Ascending aorta (tissue), 2 donors: ENCODE measurements at places on chromosomes 16 and 17.

GRCh38 chr16:24689128-24689527, 40.3 kb upstream of the TNRC6A start:
- DNase-seq: no peak

- DNase-seq: no peak
These were observed 49.9 kb upstream of the COX10 start for GRCh38 chr17:14019186-14019956.

- no peak for DNase-seq
These were observed 23.5 kb downstream of the NFE2L1 start for GRCh38 chr17:48071654-48072053.

- no peak for DNase-seq
These were observed 9.4 kb upstream of the MEOX1 start for GRCh38 chr17:43671031-43671692.

DNA sequence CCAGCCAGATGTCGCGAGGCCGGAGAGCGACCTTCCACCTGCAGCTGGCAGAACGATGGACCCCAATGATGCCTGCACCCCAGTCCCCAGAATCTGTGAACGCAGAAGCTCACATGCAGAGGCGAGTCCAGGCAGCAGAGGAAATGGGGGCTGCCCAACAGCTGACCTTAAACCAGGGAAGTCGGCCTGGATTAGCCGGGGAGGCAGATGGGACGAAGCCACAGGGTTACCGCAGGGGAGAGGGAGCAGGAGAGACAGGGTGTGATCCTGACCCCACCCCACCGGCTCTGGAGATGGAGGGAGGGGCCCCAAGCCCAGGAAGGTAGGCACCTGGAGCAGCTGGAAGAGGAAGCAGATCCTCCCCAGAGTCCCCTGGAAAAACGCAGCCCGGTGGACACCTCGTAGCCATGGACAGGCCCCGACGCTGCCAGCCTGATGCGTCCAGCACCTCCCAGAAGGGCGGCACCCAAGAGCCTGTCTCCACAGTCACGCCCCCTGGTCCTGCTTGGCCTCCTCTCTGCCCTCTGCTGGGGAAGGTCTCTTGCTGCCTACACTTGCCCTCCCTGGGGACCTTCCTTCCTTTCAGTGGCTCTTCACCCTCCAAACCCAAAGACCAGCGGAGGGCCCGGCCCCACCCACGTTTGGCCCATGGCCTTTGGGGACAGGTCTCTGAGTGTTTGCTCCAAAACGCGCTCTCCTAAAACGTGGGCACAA, 37.3 kb downstream of the PIEZO1 start:
- DNase-seq: no peak

GRCh38 chr16:79137426-79137939, 463.1 kb downstream of the MAF start:
- DNase-seq: no peak

DNA sequence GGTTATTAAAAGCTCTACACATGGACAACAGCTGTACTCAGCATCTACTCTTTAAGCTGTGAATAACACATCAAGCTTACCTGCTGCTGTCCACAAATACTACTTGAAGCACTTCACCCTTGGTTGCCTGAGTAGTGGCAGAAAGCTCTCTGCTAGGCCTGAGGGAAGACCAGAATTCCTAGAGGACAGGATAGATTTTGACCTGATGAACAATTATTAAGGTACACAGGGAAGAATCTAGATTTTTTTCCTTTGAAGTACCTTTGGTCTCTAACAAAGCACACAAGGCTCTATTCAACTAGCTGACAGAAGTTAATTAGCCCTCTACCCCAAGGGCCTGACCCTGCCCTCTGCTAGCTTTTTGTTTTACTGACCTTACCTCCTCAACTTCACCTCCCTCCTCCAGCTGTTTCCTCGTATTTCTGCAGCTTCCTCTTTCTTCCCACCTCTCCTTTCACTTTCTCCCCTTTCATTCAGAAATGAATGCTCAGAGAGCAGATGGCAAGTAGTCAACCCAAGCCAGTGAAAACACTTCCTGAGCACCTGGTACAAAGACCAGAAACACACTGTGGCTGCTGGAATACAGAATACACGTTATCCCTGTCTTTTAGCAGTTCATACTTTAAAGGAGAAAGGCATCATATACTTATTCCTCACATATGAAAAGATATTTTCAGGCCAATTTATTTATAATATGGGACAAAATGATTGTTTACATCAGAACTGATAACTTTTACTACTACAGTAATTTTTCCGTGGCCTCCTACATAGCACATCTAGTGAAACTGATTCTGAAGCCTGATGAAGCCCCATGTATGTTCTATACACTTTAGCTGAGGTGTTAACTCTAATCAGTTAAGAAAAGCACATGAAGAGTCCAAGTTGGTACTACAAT, 5.7 kb upstream of the VEZF1 start:
- no peak for DNase-seq

DNA sequence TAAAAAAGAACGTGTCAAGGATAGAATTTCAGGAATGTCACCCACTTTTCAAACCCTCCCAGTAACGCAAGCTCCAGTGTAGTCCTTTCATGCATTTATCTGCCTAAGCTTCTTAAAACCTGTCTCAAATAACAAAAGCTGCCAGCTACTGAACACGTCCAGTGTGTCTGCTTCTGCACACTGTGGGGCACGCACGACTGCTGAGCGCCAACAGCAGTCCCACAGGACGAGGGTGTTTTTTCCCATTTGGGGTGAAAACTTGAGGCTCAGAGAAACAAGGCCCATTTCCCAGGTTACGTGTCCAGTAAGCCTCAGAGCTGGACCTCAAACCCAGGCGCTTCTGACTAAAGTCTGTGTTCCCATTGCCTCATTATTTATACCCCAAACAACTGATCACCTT, 17.2 kb downstream of the NTAN1 start:
- DNase-seq: no peak

DNA sequence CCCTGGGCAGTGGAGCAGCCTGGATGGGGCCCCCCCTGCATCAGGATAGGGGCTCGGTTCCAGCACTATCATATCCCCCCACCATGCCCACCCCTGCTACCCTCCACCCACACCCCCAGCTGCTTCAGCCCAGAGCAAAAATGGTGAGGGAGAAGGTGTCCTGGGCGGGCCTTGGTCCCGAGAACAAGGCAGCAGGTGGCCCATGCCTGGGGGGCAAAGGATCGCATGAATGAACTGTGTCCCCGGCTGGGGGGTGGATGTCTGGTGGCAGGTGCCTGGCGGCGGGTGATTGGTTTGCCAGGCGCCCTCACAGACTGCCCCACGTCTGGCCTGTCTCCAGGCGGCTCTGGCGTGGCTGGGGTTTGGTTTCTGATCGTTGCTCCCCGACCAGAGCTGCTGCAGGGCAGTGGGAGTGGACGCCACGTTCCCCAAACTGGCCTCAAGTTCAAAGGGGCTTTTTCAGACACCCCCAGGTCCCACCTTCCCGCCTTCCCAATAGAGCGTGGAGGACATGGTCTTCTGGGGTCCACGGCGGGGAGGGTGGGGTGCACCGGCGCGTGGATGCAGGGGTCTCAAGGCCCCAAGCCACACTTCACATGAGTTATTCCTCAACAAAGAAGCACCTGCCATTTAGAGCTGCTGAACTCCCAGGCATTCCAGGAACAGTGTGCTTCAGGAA, 12.6 kb downstream of the UTS2R start:
- DNase-seq: no peak

GRCh38 chr17:37614823-37615222, 5.6 kb upstream of the SYNRG start:
- no peak for DNase-seq

GRCh38 chr16:50534556-50534955, 13.6 kb upstream of the NKD1 start:
- DNase-seq: peak; percentile 54

GRCh38 chr17:49976163-49976827, 7.3 kb downstream of the DLX4 start:
- no peak for DNase-seq

- DNase-seq: no peak
These were observed 3.0 kb upstream of the CHD3 start for GRCh38 chr17:7885367-7886226.

DNA sequence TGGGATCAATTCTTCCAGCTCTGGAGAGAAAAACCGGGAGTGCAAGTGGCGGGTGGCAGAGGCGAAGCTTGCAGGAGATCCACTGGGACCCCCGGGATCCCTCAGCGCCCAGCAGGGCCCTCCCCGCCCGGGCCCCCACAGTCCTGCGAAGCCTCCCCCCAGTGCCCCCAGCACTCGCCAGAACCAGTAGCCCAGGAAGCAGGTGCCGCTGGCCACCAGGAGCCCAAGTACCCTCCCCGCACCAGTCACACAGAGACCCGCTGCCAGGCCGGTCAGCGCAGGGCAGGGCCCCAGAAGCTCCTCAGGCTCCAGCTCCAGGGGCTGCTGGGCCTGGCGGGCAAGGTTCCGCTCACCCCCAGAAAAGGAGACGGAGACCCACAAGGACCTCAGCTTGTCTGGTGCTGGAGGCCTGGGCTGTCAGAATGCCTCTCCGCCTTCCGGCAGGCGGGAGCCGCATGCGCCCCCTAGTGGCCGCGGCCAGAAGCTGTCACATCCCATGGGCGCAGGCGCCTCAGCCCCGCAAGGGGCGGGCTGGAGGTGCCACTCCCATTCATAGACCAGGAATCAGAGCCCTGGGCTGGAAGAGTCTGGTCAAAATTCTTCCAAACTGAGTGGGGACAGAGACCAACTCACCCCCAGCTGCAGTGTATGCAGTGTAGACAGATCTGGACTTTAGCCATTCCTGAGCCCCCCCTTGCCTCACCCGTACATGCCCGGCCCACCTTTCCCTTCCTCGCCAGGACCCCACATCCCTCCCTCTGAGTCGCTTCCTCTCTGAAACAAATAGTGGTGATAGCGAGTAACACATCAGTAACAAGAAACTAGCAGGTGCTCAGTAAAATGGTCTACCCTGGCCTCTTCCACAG, 1002.3 kb downstream of the KCNJ18 start:
- no peak for DNase-seq

- DNase-seq: no peak
These were observed 356.6 kb upstream of the XYLT1 start for GRCh38 chr16:17827313-17827712.

GRCh38 chr16:3346041-3346440, 9.6 kb upstream of the OR2C1 start:
- DNase-seq: no peak

- DNase-seq: no peak
These were observed 188.5 kb upstream of the CDH8 start for GRCh38 chr16:62224646-62225209.

GRCh38 chr16:5979905-5980550, 882.4 kb upstream of the EEF2KMT start:
- DNase-seq: no peak

GRCh38 chr16:17538927-17539326, 68.2 kb upstream of the XYLT1 start:
- no peak for DNase-seq

DNA sequence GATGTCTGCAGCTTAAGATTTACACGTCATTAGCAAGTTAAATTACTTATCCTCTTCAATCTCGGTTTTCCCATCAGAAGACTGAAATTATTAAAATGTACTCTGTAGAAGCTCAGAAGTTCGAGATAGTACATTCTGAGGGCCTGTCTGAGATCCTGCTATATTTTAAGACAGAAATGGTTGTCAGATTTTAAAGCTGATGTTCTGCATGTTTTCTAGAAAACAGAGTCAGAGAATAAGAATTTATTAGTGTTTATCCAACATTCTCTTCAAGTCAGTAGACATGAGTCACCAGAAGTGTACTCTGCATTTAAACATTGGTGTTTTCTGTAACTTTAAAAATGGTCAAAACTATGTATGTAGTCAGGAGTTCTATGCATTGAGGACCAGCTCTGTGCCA, 155.2 kb upstream of the MYOCD start:
- no peak for DNase-seq

- DNase-seq: no peak
These were observed 213.8 kb upstream of the NLRP1 start for GRCh38 chr17:5798094-5798493.

- no peak for DNase-seq
These were observed 140.1 kb downstream of the CYLD start for GRCh38 chr16:50881956-50882355.

DNA sequence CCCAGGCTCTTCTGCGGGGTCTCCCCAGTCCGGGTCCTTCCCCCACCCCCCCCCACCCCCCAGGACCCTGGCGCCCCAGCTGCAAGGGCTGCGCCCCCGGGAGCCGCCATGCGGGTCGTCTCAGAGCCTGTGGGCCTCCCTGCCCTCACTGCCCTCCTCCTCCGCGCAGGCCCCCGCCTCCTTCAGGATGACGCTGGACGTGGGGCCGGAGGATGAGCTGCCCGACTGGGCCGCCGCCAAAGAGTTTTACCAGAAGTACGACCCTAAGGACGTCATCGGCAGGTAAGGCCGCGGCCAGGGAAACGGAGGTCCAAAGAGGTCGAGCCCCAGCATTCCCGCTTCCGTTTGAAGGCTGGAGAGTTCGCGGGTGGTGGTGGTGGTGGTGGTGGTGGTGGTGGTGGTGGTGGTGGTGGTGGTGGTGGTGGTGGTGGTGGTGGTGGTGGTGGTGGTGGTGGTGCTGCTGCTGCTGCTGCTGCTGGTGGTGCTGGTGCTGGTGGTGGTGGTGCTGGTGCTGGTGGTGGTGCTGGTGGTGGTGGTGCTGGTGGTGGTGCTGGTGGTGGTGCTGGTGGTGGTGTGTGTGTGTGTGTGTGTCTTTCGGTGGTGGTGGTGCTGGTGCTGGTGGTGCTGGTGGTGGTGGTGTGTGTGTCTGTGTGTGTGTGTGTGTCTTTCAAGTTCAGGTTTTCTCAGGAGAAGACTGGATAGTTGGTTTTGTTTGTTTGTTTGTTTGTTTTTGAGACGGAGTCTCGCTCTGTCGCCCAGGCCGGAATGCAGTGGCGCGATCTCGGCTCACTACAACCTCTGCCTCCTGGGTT, 615 bp downstream of the PHKG2 start:
- DNase-seq: no peak

DNA sequence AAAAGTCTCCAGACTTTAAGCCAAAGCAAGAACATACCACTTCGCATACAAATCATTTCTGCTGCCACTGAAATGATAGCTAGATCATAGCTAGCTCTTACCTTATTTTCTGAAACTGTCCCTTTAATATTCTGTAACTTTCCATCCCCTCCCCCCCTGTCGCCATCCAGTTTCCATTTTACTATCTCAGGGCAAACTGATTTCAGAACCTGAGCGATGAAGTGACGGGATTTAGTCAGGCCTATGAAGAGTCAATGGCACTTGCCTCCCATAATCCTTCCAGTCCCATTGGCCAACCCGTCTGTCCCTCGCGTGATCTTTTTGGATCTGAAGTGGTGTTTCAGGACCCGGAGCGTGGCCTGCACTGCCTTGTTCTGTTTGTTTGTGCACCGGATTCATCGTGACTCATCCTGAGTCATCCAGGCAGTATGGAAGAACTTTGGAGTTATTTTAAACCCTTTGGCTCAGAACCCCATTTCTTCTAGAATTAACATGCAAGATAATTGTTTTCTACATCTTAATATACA, 199.8 kb upstream of the CHMP6 start:
- peak; percentile 50 for DNase-seq
